ENCODE measurements at places on chromosomes 6 and 20.

GRCh38 chr6:11668455-11668854 is 110.1 kb downstream of the ADTRP start:
- DNase-seq = no peak

GRCh38 chr6:122869437-122870024 is 80.5 kb downstream of the SMPDL3A start:
- DNase-seq = peak; percentile 24

DNA sequence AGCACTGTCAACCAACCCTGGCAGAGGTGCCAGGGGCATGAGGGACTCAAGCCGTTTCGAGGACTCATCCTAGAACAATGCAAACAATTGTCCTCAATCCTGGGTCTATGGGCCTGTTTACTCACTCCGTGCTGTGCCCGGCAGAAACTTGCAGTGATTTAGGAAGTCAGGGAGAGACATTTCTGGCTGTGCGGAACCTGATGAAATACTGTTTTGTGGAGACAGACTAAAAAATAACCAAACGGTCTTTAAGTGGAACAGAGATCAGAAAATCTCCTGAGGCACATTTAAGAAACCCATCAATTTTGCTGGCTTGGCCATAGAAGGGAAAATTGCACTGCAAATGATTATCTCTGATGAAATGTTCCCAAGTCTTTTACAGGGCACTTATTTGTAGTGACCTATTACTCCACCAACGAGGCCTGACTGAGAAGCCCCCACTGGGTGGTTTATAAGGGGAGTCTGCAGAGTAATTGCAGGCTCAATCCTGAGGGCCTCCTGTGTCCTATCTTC is 79.8 kb upstream of the KCNK16 start:
- peak; percentile 20 for DNase-seq

DNA sequence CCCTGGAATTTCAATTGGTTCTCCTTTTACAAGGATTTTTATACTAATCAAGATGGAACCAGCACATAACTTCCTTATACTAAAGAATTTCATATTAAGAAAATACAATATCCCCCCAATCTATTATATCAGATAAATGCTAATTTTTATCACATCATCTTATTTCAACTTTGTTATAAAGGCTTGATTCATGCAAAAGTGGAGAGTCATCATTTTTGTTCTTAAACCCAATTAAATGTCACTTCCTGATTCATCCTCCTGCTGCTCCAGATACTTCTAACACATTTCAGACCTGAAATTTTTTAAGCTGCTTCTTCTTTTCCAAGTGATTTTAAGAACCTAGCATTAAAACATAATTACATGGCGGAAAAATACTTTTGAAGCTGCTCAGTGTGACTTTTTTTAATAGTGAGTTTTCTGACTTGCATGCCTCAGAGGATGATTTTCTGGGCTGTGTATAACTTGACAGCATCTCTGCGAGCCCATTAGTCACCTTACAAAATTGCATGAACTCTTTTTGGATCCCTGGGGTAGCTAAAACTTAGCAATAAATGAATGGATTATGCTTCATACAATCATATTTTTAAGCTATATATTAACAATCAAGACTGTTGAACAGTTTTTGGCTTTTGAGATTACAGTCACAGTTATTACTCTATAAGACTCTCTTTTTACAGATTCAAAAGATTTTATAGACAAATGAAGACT is 134.1 kb downstream of the ELOVL4 start:
- DNase-seq = no peak

GRCh38 chr6:79520534-79520933 is 16.7 kb downstream of the LCA5 start:
- DNase-seq = no peak

DNA sequence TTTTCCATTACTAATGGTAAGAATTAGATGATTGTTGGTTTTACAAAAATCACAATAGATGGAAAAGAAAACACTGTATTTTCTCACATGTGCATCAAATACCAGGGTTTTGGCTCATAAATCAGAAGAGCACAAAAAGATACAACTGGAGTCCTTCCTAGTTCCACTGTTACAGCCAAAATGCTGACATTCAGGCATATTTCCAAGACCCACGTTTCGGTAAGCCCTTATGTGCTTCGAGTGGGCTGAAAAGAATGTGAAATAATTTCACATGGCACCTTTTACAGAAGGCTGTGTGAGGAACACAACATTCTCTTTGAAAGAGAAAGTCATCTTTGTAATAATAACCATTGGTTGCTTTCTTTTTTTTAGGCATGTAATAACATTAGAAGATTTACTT is 326.7 kb upstream of the FLRT3 start:
- DNase-seq = no peak

- DNase-seq = no peak
These were observed 32.9 kb upstream of the MRGBP start for GRCh38 chr20:62763404-62763803.

DNA sequence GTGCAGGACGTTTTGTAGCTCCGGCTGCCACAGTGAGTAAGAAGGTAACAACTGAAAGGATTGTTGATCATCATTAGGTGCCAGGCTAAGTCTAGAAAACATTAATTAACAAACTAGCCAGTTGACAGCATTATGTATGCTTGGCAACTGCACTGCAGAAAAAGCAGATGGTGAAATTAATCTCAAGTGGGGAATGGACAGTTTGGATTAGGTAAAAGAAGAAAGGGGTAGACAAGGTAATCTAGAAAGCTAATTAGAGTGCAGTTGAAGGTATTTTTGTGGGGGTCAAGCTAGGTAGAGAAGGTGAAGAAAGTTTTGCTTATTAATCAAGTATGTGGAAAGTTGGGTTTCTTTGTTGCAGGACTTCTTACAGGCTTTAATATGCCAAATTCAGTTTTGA is 69.7 kb upstream of the HINT3 start:
- DNase-seq = no peak

DNA sequence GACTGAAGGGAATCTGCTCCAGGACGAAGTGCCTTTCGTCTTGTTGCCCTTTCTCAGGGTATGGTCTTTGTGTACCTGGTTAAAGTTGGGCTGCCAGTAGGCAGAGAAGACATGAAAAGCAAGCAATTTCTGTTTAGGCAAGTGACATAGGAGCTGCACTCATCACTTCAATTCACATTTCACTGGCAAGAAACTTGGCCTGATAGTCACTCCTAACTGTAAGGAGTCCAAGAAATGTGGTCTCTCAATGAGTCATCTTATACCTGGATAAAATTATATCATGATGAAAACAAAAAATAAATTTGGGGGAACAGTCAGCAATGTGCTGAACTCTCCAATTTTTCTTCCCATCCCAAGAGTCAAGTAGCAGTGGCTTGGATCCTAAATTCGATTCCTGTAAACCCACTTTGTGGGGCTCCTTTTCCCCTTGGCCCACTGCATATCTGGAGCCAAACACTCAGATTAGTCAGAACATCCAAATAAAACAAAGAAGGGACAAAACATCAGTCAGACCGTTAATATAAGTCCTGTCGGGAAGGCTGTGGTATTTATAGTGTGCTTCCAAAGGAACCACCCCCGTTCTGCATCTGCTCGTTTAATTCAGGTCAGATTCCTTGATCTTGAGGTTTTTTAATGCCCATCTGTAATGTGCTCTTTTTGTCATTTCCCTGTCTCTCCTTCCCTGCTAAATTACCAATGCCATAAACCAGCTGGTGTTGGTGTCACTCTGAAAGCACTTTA is 5.0 kb upstream of the GABRR1 start:
- DNase-seq = no peak

- no peak for DNase-seq
These were observed 162.2 kb downstream of the TENT5A start for GRCh38 chr6:81590314-81590691.

DNA sequence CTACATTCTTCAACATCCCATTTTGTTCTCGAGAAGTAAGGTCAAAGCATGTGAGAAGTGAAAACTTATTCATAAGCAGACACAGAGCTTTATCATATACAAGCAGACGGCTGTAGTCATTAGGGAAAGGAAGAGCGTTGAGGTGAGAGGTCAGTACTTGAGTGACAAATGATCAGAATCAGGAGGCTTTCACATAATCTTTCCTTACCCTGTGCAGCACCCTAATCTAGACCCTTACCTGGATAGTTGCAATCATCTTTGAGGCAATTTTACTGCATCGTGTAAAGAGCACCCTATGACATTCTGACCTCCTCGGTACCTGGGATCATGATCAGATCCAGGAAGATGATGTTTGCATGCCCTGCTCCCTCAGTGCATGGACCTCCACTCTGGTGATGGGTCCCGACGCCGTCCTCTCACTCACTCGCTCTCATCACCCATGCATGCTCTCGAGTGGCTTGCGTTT is 62.7 kb downstream of the RNF182 start:
- no peak for DNase-seq

DNA sequence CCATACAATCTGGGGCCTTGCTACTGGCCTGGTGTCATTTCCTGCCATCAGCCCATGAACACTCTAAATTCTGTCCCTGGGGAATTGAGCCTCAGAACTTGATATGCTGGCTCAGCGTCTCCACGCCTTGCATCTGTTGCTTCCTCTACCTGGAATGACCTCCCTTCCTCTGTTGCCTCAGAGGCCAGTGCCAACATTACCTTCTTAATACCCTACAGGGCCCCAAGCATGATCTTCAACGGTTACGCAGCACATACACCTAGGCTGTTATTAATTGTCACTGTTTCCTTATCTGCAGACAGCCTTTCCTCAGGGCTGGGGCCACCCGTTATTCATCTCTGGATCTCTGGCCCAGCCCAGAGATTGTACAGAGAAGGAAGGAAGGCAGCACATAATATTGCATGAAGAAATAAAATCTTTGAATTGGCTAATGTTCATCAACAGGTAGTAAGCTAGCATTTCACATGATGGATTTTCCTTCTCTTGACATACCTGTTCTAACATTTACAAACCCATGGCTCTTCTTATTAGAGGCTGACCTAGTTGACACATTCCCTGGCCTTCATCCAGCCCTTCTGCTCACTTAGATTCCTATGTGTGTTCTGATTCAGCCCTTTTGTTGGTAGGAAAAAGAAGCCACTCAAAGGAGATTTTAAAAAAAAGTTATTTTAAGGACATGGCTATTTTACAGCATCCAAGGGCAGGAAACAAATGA is 8.4 kb upstream of the RNF182 start:
- DNase-seq = no peak

- no peak for DNase-seq
These were observed 14.7 kb upstream of the TAF4 start for GRCh38 chr20:62080249-62080990.

GRCh38 chr6:91130126-91130525 is 543.3 kb upstream of the MAP3K7 start:
- no peak for DNase-seq

DNA sequence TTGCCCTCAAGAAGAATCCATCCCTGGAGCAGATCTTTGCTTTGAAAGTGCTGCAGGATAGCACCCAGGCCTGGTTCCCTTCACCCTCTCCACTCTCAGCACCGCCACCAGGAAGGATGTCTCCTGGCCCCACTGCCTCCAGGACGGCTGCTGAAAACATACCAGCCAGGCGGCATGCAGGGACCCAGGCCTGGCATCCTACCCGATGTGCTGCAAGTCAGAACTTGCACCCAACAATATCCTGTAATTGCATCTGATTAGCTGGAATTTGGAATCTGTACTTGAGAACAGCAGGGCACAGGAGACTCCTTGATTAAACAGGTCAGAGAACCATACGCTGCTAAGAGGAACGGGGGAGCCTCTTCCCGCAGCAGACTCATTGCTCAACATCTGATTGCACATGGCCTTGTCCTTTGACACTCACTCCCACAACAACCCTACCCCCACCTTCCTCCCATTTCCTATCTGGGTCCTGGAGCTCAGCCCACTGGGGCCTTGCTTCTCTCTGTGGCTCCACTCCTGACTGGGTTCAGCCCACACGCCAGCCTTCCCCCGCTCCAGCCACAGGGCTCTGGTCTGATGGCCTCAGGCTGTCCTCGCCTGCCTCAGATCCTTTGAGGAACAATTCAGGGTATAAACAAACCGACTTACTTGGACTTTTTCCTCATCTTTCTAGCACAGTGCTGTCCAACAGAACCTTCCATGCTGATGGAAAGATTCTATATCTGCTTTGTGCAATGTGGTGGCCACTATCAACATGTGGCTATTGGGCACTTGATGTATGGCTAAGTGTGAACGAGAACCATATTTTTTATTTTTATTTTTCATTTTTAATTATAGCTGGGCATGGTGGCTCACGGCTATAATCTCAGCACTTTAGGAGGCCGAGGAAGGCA is 78.0 kb downstream of the FGD2 start:
- DNase-seq = peak; percentile 96

GRCh38 chr6:31681135-31681671 is 336 bp upstream of the LY6G5C start:
- DNase-seq = peak; percentile 57

DNA sequence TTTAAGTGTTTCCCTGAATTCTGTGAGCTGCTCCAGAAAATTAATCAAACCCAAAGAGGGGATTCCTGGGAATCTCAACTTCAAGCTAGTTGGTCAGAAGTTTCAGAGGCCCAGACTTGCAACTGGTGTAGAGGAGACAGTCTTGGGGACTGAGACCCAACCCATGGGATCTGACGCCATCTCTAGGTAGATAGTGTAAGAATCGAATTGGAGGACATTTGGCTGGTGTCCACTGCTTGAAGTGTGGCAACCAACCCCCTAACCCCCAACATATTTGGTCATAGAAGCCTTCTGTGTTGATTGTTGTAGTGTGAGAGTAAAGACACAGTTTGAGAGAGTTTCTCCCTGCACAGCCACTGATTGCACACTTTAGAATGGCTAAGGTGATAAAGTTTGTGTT is 103.5 kb upstream of the CARMIL1 start:
- DNase-seq = no peak

DNA sequence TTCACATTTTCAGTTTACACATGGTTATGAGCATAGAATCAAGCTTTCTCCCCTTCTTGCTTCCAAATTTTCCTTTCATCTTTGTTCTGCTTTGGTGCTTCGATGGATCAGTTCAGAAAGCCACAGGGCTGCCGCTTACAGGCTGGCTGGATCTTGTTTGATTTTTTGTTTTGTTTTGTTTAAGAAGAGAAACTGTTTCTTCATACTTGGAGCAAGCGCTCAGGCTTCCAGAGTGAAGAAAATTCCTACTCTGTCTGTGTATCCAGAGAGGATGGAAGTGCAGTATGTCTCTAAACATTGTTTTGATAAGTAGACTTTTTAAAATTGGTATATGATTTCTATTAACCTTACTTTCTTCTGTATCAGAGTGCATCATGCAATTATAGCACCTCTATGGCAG is 66.9 kb downstream of the ARID1B start:
- no peak for DNase-seq
